ENCODE measurements at places on chromosomes 11 and 22.

- no peak for DNase-seq
Observed at GRCh38 chr11:104385884-104386283, 221.9 kb upstream of the PDGFD start.

DNA sequence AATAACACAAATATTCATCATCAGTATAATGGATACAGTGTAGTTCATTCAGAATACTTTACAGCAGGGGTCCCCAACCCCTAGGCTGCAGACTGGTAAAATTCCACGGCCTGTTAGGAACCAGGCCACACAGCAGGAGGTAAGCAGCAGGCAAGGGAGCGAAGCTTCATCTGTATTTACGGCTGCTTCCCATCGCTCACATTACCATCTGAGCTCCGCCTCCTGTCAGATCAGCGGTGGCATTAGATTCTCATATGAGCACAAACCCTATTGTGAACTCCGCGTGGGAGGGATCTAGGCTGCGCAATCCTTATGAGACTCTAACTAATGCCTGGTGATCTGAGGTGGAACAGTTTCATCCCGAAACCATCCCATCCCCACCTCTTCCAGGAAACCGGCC lies 125.1 kb downstream of the SERGEF start:
- DNase-seq, result no peak

- no peak for DNase-seq
Observed at GRCh38 chr11:12270215-12270797, 107.1 kb upstream of the PARVA start.

DNA sequence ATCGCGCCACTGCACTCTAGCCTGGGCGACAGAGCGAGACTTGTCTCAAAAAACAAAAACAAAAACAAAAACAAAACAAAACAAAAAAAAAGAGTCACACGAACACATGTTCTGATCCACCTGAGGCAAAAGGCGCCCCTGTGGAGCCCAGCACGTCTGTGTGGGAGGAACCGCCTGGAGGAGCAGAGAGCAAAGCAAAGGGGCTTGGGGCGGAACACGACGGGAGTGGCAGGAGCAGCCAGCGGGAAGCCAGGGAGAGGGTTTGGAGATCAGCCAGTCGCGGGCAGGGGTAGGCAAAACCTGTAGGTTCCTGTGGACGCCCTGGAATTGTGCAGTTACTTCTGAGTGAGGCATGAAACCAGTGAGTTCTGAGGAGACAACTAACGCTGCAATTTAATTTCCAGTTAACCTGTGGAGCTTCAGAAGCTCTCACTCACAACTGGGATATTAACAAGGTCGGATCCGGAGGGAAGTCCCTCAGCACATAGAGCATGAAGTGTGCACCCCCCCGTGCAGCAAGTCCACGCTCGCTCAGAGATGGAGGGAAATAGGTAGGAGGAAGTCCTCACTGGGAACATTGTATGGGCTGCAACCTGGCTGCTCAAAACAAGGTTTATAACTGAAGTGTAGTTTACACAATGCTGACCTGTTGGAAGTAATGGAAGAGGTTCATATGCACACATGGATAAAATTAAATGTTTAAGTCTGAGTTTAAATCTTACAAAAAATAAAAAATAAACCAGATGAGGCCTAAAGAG lies 13.2 kb upstream of the USP18 start:
- no peak for DNase-seq

DNA sequence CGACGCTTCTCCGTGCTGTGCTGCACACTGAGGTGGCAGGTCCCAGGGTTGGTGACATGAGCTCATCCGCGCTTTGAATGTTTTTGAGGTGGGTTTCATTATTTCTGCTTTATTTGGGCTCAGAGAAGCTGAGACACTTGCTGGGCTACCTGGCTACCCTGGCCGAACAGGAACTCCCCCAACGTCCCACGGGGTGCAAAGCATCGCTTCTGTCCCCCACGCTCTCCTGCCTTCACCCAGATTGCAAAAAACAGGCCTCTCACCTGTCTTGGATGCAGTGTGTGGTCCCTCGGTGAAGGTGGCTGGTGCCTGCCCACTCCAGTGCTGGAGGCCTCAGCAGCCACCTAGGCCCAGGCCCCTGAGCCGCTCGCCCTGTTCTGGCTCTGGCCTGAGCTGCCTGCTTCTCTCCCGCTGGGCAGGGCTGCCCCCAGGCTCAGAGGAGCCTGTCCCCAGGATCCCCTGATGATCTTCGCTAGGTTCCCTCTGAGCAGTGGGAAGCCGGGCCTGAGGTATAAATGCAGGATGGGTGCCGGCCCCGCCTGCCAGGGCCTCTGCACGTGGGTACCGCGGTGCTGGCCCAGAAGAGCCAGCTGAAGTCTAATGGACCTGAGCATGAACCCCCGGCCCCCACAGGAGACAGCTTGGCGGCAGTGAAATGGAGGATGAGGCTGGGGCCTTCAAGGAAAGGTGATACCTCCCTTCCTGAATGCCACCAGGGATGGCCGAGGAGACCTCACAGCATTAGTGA lies 15.8 kb upstream of the MRGPRD start:
- DNase-seq, result no peak

GRCh38 chr11:8768625-8769333 lies 86.2 kb downstream of the RPL27A start:
- DNase-seq, result no peak

- DNase-seq, result no peak
Observed at GRCh38 chr22:28054819-28055208, 135.8 kb upstream of the PITPNB start.

DNA sequence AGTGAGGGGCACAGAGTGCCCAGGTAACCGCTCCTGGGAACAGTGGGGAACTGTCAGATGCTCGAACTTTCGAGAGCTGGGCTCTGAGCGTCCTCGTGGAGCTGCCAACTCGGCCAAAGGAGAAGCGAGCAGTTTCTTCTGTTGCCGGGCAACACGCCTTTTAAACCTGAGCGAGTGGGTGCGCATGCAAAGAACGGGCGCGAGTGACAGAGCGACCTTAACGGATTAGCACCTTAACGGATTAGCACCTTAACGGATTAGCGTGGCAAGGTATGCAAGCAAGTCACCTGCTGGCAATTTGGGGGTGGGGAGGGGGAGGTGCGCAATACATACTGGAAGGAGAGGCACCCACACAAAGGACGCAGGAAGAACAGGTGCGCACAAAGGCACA lies 61.8 kb upstream of the PRODH start:
- DNase-seq, result no peak

DNA sequence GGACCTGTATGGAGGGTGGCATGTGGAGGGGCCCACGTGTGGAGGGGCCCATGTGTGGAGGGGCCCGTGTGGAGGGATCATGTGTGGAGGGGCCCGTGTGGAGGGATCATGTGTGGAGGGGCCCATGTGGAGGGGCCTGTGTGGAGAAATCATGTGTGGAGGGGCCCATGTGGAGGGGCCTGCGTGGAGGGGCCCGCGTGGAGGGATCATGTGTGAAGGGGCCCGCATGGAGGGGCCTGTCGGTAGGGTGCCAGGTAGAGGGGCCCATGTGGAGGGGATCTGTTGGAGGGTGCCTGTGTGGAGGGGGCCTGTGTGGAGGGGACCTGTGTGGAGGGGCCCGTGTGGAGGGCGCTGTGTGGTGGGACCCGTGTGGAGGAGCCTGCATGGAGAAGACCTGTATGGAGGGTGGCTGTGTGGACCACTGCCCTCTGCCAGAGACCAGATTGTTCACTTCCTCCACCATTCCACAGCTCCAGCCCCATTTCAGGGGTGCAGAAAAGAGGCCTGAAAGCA lies 47.0 kb downstream of the IGLL5 start:
- DNase-seq, result no peak

DNA sequence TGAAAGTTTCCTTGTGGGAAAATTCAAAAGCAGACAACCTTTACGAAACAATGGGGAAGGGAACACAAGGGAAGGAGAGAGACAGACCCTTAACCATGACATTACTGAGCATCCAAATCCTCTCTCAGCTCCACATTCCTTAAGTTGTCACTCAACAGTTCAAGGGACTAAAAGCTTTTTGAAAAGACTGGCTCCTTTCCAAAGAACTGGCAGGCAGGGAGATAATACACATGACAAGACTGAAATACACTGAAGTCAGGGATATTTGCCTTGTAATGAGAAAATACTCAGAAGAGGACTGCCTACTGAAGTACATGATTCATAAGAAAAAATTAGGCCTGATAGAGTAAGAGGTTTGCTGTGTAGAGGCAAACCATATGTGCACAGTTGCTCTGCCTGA lies 69.1 kb downstream of the SMCO4 start:
- DNase-seq, result no peak

DNA sequence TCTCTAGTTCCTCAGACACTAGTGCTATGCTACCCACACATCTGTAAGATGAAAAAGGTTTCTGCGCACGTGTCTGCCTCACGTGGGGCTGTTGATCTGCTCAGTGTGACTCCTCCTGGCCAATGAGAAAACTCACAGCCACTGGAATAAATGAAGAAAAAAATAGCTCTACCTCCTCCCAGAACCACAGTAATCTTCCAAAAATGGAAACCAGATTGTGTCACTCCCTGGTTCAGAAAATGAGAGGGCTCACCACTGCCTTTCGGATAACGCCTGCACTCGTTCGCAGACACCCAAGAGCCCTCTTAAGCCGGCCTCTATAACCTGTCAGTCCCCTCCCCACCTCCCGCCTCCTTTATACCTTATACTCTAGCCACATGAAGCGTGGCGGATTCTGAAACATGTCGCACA lies 5.1 kb downstream of the APBB1 start:
- DNase-seq, result peak; percentile 83

DNA sequence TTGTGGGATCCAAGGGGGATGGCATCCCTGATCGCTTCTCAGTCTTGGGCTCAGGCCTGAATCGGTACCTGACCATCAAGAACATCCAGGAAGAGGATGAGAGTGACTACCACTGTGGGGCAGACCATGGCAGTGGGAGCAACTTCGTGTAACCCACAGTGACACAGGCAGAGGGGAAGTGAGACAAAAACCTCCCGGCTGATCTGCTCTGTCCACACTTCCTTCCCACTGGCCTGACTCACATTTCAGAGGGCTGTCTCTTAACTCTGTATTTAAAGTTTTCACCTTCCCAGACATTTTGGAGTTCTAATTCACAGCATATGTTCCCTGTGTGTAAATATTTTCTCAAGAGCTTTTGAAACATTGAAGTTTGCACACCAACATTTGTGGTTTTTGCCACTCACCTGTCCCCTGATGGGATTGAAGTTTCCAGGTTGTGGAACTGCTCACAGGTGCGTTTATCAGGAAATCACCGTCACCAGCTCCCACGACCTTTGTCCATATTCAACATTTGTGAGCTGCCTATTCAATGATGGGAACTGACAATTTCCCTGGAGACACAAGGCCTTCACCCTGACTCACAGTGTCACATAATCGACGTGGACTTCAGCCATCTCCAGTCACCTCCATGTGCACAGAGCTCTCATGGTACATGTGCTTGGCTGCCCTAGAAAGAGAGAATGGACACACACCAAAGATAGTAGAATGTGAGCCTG lies 99.2 kb downstream of the VPREB1 start:
- DNase-seq, result no peak

DNA sequence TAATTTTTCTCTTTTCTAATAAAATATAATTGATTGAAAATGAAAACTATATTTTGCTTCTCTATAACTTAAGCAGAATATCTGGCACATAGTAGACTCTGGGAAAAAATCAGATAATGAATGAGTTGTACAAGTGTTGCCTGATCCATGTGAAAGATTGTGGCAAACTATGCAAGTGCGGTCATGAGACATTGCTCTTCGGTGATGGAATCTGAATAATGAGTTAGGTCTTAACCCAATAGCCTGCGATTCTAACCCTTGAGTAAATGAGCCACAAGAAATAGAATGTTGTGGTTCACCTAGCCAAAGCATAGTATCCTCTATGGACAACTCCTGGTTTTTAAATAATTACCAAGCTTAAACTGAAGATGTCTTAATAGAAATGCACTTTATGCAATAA lies 333.7 kb upstream of the LUZP2 start:
- DNase-seq, result no peak

DNA sequence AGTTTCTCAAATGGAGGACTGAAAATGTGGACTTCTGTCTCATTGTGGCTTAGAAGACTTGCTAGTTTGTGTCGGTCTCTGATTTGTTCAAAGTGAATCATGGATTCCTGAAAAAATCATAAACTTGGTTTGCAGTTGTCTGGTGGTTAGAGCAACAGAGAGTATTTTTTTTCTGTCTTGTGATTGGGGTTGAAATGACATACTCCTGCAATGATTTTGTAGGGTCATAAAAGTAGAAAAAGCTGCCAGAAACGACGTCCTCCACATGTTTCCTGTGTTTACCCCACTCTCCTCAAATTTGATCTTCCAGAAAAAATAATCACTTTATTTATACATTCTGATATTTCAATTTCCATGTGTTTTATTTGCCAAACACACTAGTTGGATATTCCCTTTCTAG lies 219.2 kb upstream of the PGR start:
- DNase-seq, result no peak

- no peak for DNase-seq
Observed at GRCh38 chr11:101435408-101435973, 148.3 kb downstream of the TRPC6 start.

GRCh38 chr11:19725379-19726079 lies 12.9 kb downstream of the NAV2 start:
- DNase-seq, result no peak

DNA sequence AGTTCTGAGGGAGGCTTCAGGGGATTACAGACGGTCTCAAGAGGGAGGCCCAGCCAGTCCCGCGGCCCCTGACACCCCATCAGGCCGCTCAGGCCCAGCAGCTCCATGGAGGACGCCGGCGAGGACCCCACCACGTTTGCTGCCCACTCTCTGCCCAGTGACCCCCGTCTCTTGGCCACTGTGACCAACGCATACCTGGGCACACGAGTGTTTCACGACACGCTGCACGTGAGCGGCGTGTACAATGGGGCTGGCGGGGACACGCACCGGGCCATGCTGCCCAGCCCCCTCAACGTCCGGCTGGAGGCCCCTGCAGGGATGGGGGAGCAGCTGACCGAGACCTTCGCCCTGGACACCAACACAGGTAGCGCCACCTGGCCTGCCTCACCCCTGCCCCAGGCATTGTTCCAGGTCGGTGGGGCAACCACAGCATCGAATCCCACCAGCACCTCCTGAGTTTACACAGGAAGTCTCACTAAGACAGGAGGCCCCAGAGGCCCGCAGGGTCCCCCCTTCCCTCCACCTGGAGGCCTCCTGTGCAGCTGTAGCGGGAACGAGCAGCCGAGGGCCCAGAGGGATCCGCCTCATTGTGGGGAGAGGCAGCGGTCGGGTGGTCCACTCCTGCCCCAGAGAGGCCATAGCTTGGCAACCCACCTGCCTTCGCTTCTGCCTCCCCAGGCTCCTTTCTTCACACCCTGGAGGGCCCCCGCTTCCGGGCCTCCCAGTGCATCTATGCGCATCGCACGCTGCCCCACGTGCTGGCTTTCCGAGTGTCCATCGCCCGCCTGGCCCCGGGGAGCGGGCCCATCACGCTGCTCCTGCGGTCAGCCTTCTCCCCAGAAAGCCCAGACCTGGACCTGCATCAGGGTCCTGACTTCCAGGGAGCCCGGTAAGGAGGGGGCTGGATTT lies 1.0 kb downstream of the PGGHG start:
- DNase-seq, result peak; percentile 19

DNA sequence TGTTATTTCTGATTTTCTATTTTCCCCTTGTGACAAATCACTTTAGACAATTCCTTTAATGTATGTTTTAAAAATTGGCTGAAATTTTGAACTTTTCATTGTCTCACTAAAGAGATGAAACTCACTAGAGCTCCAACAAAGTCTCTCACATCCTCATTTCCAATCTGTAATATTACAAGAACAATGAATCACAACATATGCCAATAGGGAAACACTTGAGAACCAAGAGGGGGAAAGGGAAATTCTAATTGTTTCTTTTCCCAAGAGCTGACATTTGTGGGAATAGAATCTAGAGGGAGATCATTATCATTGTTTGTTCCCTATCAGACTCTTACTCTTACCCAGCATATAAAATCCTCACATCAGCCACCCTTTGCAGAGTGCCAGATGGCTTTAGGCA lies 28.2 kb downstream of the OR10D3 start:
- DNase-seq, result no peak

- DNase-seq, result no peak
Observed at GRCh38 chr22:29157759-29158535, 47.7 kb upstream of the EMID1 start.

Measured in stimulated activated CD4-positive, alpha-beta T cell treated with anti-CD3 and anti-CD28 coated beads, Interleukin-4, amount 100 ng/mL, for 4 hours (primary cell).